ENCODE measurements at places on chromosomes 3 and 15.

- H3K4me3 ChIP-seq: no peak overlapping the region
- H3K4me1 ChIP-seq: peaks cover 4% of the 10 kb centered on the region
- no peaks in the 10 kb centered on the region for H3K36me3 ChIP-seq
- no peaks in the 10 kb centered on the region for H3K27me3 ChIP-seq
Measured at GRCh38 chr15:71784719-71785118, 25.6 kb upstream of the NR2E3 start.

GRCh38 chr15:32053719-32054118 is 23.4 kb downstream of the CHRNA7 start:
- H3K36me3 ChIP-seq: no peaks in the 10 kb centered on the region
- no peak overlapping the region for H3K4me3 ChIP-seq
- no peaks in the 10 kb centered on the region for H3K27me3 ChIP-seq

- no peaks in the 10 kb centered on the region for H3K4me1 ChIP-seq
- H3K4me3 ChIP-seq: no peak overlapping the region
- no peaks in the 10 kb centered on the region for H3K27me3 ChIP-seq
- no peak overlapping the region for H3K27ac ChIP-seq
- no peaks in the 10 kb centered on the region for H3K36me3 ChIP-seq
Measured at GRCh38 chr15:94777037-94777436, 545.7 kb downstream of the MCTP2 start.

DNA sequence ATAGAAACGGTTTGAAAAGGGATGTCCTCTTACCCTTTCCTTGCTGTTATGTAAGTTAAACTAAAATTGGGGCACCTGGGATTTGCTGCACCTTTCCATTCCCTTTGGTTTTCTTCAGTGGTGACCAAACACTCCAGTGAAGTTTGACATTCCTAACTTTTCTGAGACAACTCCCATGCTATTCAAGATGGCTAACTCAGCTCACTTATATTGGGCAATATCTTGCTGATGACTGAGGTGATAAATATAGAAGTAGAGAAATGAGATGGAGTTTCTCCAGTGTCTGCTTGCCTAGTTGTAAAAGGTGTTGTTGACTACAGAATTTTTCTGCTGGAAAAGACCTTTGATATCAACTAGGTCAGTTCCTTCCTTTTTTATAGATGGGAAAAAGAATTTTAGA is 291.8 kb downstream of the GAP43 start:
- no peaks in the 10 kb centered on the region for H3K27me3 ChIP-seq
- H3K4me3 ChIP-seq: no peak overlapping the region
- no peaks in the 10 kb centered on the region for H3K4me1 ChIP-seq
- no peak for DNase-seq
- H3K27ac ChIP-seq: no peak overlapping the region
- no peaks in the 10 kb centered on the region for H3K36me3 ChIP-seq

GRCh38 chr3:105402287-105402801 is 35.6 kb downstream of the ALCAM start:
- H3K27me3 ChIP-seq: no peaks in the 10 kb centered on the region
- H3K4me3 ChIP-seq: no peak overlapping the region
- no peaks in the 10 kb centered on the region for H3K4me1 ChIP-seq
- no peaks in the 10 kb centered on the region for H3K36me3 ChIP-seq
- no peak overlapping the region for H3K27ac ChIP-seq
- DNase-seq: peak; percentile 44

GRCh38 chr3:141643796-141644195 is 94.3 kb upstream of the RNF7 start:
- H3K27me3 ChIP-seq: no peaks in the 10 kb centered on the region
- H3K4me3 ChIP-seq: no peak overlapping the region
- peaks cover 8% of the 10 kb centered on the region for H3K4me1 ChIP-seq
- no peak overlapping the region for H3K27ac ChIP-seq
- no peak for DNase-seq
- no peaks in the 10 kb centered on the region for H3K36me3 ChIP-seq

- H3K36me3 ChIP-seq: no peaks in the 10 kb centered on the region
- H3K4me1 ChIP-seq: no peaks in the 10 kb centered on the region
- no peak for DNase-seq
Measured at GRCh38 chr15:48267766-48268165, 61.7 kb downstream of the SLC12A1 start.
